Epithelial cell of prostate (primary cell): ENCODE measurements at places on chromosomes 16 and 17.
A peak's percentile ranks its signal among the peaks of the same experiment; 100 is the strongest.

GRCh38 chr17:76383546-76384221, 725 bp upstream of the SPHK1 start:
- DNase-seq, result no peak

GRCh38 chr17:80187090-80187489, 17.3 kb downstream of the CARD14 start:
- peak; percentile 34 for DNase-seq

- DNase-seq, result no peak
Observed at GRCh38 chr16:35431829-35432663, 1972.6 kb downstream of the TP53TG3F start.

- no peak for DNase-seq
Observed at GRCh38 chr16:7304279-7304678, 28.4 kb upstream of the RBFOX1 start.

DNA sequence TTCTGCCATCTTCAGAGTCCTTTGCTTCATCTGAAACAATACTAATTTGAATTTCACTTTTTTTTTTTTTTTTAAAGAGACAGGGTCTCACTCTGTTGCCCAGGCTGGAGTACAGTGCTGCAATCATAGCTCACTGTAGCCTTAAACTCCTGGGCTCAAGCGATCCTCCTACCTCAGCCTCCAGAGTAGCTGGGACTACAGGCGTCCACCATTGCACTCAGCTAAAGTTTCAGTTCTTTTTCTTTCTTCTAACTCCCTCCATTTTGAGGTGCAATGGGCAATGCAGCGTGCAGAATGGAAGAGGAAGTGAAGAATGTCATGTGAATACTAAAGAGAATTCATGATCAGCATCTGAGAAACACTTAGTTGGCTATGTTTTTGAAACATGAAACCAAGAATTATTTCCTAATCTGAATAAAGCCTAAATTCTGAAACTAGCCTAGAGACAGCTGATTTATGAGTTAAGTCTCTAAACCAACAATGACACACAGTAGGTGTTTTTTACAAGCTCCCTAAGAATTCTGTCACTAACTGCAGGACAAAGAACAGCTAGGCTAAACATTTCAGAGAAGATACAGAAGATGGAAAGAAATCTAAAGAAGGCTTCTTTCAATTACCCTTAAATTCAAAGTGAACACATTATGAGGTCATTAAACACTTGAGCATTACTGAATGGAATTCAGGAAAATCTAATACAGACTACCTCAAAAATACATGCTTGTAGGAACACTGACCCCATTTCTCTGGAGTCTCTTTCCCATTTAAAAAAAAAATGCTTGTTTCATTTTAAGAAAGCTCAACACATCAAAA, 21.0 kb downstream of the SNN start:
- DNase-seq, result no peak

GRCh38 chr17:43945074-43945829, 3.0 kb upstream of the PPY start:
- DNase-seq, result no peak

DNA sequence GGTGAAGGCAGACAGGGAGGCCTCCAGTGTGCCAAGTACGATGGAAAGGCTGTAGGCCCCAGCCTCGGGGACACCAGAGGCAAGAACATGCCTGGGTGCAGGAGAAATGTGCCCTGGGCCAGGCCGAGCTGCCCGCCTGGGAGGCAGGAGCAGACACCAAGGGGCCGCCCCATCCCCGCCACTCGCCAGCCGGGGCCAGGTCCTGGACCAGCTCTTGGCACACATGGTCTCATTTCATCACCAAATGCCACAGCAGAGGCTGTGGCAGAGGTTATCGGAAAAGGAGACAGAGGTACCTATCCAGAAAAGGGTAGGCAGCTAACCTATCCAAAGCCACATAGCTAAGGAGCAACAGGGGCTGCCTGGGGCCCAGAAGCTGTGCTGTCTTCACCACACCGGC, 31.3 kb downstream of the PEMT start:
- DNase-seq, result no peak

- DNase-seq, result no peak
Observed at GRCh38 chr16:71296584-71297340, 7.6 kb upstream of the CMTR2 start.

- no peak for DNase-seq
Observed at GRCh38 chr17:13947499-13947898, 121.8 kb upstream of the COX10 start.

- no peak for DNase-seq
Observed at GRCh38 chr16:12271006-12271405, 294.5 kb downstream of the SNX29 start.

DNA sequence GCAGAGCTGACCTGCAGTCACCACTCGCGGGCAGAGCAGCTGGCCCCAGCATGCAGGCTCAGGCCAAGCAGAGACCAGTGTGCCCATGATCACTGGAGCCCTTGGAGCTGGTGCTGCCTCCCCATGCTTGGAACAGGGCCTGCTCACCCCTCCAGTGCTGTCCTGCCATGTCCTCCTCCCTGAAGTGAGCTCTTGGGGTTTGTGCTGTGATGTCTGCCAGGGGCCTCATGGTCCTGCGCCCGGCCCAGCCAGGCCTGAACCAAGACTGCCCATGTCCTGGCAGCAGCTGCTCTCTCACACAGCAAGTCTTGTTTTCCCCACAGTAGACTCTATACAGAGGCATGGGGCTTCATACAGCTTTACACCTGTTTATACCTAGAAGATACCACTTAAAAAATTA, 24.6 kb downstream of the TMEM11 start:
- no peak for DNase-seq

DNA sequence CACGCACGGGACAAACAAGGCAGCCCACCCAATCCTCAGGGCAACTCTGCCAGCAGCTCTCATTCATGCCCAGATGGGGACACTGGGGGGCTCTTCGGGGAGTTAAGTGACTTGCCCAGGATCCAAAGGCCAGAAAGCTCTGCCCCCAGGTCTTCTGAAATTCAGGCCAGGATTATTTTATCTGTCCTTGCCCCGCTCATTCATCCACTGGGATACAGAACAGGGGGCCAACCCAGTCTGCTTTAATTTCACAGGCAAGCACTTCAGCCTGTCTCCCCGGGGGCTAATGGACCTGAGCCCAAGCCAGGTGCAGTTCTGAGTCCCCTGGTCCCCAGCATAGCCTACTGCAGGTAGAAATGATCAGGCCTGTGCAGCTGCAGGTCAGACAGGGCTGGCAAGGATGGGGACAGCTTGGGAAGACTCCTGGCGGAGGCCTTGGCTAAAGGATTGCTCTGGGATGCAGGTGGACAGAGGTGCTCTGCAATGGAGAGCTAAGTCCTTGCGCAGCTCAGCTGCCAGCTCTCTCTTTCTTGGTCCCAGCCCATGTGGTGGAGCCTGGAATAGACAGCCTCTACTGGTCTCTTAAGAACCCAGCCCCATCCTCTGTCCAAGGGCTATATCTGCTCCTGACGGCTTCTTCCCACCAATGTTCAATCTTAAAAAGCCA, 766 bp upstream of the B3GNT9 start:
- DNase-seq, result no peak

DNA sequence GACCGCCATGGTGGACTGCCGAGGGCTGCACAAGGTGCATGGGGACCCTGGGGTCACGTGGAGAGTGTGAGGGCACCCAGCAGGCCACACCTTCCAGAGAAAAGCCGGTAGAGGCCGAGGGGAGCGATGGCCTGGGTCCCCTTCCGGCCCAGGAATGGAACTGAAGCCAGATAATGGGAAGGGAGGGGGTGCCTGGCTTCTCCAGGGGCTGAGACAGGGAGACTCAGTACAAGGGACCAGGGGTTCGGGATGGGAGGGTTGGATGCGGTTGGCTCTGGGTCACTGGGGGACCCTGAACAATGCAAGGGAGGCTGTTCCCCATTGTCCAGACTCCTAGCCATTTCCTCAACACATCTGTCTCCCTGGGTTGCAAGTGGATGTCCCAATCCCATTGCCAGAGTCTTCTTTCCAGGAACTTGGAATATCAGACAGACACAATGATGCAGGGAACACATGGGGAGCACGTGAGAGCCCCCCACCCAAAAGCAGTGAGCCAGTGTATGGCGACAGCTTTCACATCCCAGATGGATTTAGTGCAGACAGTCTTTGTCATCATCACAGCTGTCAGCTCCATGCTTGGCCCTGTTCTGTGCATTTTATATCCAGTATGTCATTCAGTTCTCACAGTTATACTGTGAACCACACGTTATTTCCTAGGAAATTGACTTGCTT, 23.6 kb upstream of the DNAI2 start:
- no peak for DNase-seq

DNA sequence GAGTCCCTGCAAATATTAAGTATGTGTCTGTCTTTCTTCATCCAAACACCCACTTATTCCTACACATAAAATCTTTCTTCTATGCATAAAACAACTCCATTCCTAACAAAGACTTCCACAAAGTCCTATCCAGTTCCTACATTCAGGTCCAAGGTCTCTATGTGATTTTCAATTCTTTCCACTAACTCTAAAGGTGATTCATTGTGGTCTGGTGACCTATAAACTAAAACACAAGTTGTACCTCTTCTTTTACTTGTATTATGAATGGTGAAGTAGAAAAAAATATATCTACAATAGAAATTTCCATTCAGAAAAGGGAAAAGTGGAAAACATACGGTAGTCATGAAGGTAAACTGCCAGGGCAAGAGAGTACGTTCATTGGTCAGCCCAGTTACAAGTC, 56.6 kb downstream of the USP32 start:
- no peak for DNase-seq

DNA sequence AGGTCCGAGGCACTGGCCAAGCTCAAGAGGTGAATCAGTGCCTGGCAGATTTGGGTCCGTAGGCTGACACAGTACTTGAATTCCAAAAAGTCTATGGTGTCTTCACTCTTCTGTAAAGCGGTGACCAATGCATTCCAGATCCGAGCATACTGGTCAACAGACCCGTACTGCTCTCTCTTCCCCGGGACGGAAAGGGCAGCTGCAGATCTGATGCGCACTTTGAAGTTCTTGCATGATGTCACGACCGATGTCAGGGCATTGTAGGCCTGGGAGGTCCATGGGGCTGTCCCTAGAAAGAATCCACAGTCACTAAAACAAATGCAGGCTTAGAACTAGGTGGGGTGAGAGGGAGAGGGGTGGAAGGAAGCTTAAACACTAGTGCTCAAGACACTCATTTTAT, 34.9 kb downstream of the HEATR6 start:
- DNase-seq, result no peak

DNA sequence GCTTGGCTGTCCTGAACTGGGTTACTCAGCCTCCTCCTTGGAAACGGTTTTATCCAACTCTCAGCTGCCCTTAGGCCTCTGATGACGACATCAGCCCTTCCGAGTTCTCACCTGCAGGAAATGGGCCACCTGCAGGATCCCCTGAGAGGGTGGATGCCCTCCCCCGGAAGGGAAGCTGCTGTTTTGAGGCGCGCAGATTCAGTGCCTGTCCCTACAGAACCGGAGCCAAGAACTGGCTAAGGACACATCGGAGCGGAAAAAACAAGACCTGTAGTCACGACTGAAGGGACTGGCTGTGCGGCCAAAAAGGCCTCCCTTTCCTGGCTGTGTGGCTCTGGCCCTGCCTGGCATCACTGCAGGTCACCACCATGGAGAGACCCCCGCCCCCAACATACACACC, 11.7 kb upstream of the C16orf95 start:
- no peak for DNase-seq

DNA sequence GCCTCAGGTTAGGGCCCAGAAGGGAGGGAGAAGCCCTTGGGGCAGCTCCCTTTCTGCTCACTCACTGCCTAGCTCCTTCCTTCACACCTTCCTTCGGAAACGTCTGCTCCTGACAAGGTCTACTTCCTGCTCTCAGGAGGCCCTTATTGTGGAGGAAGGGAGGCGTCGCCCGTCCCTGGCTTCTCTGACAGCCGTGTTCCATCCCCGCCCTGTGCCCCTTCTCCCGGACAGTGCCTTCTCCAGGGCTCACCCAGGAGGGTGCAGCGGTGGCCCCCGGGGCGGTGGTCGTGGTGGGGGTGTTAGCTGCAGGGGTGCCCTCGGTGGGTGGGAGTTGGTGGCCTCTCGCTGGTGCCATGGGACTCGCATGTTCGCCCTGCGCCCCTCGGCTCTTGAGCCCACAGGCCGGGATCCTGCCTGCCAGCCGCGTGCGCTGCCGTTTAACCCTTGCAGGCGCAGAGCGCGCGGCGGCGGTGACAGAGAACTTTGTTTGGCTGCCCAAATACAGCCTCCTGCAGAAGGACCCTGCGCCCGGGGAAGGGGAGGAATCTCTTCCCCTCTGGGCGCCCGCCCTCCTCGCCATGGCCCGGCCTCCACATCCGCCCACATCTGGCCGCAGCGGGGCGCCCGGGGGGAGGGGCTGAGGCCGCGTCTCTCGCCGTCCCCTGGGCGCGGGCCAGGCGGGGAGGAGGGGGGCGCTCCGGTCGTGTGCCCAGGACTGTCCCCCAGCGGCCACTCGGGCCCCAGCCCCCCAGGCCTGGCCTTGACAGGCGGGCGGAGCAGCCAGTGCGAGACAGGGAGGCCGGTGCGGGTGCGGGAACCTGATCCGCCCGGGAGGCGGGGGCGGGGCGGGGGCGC, 231.9 kb downstream of the SEC14L1 start:
- no peak for DNase-seq
